ENCODE measurements at places on chromosomes 4 and X.

DNA sequence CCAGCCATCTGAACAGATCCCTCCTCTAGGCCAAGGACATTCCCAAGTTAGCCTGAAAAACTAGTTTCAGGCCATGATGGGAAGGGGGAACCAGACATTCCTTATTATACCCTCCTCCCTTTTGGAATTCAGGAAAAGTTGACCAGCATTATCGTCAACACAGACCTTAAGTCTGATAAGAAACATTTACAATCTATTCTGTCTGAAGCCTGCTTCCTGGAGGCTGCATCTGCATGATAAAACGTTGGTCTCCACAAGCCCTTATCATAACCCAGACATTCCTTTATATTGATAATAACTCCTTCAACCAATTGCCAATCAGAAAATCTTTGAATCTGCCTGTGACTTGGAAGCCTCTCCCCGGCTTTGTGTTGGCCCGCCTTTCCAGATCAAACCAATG is 44.3 kb downstream of the EFHC2 start:
- no peak for DNase-seq

- DNase-seq = no peak
Observed at GRCh38 chr4:157706155-157706554, 466.7 kb downstream of the GASK1B start.

GRCh38 chr4:93786149-93786548 is 42.4 kb upstream of the ATOH1 start:
- no peak for DNase-seq

GRCh38 chrX:111257733-111258132 is 12.6 kb downstream of the CAPN6 start:
- no peak for DNase-seq

DNA sequence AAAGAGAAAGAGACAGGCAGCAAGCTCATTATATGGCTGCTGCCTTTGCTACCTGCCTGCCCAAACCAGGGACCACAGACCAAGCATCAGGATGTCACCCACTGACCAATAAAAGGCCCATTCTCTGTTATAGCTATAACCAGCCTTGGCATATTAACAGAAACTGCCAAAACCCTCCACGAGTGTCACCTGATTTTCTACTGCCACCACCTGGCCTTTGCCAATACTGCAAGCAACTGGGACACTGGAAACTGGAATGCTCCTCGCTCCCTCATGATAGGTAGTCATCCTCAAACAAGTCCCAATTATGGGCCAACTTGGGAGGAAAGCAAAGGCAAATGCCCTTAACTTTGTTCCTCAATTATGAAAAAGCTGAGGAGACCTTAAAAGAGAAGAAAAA is 76.0 kb downstream of the SPIN4 start:
- DNase-seq = peak; percentile 38

GRCh38 chr4:24564488-24564887 is 19.9 kb downstream of the DHX15 start:
- no peak for DNase-seq

GRCh38 chr4:39823191-39823590 is 125.3 kb downstream of the UBE2K start:
- no peak for DNase-seq

- DNase-seq = no peak
Observed at GRCh38 chr4:67727124-67727850, 26.3 kb upstream of the UBA6 start.

GRCh38 chr4:170015285-170015684 is 10.9 kb downstream of the MFAP3L start:
- DNase-seq = no peak

GRCh38 chrX:30948051-30948450 is 59.0 kb upstream of the TAB3 start:
- DNase-seq = no peak

- DNase-seq = no peak
Observed at GRCh38 chr4:133969202-133969848, 232.3 kb downstream of the PABPC4L start.

DNA sequence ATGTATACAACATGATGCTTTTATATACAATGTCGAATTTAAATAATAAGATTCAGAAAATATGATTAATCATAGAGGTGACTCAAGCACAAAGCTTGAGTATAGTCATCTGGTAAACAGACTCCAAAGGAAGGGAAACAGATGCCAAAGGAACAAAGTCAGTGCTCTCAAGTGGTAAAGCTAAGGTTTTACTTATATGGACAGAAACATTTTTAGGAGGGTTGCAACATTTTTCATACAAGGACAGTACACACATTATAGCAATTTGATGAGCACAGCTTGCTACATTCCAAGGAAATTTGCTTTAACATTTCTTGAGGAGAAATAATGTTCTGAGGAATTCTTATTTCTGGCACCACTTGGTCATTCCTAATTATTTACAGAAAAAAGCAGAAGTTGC is 333.4 kb upstream of the AADAT start:
- DNase-seq = no peak

DNA sequence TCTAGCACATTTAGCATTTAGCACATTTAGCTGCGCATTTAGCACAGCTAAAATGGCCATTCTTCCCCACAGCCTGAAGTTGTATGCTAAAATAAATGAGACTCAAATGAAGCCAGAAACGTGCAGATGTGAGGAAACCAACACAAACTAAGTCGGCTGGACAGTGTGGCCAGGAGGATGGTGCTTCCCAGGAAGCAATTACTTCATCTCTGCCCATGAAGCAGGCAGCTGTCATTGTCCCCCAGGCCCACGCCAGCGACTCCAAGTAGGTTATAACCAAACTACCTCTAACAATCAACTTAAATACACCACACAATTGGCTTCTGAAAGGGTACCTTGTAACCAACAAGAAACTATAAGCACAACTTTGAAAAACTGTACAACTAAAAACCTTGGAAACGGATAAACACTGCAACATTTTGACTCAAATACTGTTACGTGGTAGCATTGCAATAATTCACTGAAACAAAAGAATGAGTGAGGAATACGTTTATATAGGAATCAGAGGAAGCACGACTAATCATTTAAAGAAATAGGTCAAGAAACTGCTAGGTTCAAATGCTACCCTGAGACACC is 39.2 kb downstream of the AFAP1 start:
- DNase-seq = no peak

DNA sequence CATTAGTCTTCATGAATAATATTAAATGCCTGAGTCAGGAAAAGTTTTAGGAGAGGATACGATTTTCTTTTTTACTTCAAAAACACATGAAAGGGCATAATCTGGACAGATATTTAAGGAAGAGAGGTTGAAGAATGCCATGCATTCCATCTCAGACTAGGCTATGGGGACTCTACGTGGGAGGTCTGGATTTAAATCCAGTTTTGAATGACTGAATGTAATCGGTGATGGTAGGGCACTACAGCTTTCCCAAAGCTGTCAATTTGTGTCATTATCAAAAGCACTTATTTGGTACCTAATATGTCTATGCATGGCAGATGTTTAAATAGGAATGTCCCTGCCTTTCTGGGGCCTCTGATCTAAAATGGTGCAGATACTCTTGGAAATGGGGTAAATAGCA is 59.3 kb upstream of the RPL34 start:
- no peak for DNase-seq

DNA sequence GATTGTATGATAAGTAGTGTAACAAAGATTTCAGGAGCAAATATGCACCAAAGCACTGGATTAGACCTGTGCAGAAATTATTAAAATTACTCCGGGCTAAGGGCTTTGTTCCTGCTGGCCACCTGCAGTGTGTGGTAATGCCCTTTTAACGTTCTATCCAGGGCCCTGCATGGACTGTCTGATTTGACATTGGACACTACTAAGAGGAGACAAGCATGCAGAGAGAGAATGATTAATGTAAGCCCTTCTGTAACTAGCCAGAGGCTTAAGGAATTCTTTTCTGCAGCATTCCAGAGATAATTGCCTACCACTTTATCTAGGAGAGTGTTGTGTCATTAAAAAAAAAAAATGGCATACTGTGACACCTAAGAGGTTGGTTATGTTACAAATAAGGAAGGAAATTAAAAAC is 117.0 kb downstream of the PCDH7 start:
- DNase-seq = no peak

DNA sequence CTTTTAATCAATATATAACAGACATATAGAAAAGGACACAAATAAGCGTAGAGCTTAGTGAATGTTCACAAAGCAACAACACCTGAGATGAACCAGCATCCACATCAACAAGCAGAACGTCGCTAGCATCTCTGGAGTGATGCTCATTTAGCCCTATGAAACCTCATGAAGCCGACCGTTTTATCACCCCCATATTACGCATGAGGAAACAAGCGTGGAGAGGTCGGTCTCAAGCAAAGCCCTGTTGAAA is 524 bp upstream of the RPS3A start:
- no peak for DNase-seq

- no peak for DNase-seq
Observed at GRCh38 chr4:11564021-11564420, 135.3 kb upstream of the HS3ST1 start.

GRCh38 chr4:86274642-86275041 is 85.2 kb downstream of the MAPK10 start:
- no peak for DNase-seq

DNA sequence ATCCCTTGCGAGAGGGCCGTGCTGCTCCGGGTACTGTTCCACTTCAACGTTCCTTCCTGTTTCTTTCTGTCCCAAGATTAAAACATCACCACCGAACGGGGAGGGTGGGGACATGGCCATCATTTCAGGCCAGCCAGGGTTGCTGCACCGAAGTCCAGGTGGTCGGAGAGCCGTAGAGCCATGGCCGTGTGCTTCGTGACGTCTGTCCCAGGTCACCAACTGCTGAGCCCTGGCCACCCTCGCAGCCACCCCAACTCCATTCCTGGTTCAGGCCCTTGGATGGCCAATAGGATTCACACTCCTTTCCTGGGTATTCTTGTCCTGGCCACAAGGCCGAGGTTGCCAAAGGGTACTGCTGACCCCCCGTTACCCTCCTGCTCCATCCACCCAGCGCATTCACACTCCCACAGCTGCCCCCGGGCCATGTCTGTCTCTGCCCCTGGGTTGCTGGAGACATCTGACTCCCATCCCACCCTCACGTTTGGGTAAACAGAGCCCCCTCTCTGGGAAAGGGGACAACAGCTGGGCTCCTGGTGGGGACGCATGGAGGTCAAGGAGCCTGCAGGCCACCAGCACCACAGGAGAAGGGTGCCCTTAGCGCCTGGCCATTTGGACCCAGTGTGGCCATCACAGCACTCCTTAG is 103.2 kb downstream of the HMX1 start:
- no peak for DNase-seq

DNA sequence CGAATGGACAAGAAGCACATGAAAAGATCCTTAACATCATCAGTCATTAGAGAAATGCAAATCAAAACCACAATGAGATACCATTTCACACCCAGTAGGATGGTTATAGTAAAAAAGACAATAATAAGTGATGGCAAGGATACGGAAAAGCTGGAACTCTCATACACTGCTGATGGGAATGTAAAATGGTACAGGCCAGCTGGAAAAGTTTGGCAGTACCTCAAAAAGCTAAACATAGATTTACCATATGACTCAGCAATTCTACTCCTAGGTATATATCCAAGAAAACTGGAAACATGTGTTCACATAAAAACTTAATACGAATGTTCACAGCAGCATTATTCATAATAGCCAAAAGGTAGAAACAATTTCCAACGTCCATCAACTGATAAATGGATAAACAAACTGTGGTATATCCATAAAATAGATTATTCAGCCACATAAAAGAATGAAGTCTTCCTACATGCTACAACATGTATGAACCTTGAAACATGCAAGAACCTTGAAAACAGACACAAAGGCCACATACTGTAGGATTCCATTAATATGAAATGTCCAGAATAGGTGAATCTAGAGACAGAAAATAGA is 11.9 kb downstream of the RPS6KA3 start:
- no peak for DNase-seq
